ENCODE measurements at places on chromosomes 6 and 20.

- DNase-seq, result peak; percentile 64
These were observed 482 bp downstream of the DDR1 start for GRCh38 chr6:30884521-30885480.

DNA sequence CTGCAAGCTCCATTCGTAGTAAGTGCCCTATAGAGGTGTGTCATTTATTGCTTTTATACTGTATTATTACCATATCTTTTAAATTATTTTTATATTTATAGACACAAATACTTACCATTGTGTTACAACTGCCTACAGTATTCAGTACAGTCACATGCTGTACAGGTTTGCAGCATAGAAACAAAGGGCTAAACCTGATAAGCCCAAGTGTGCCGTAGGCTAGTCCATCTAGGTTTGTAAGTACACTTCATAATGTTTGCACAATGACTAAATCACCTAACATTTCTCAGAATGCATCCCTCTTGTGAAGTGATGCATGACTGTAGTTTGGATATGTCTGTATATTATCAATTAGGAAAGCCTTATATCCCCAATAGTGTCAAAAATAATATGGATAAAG lies 122.8 kb downstream of the CLVS2 start:
- DNase-seq, result no peak

DNA sequence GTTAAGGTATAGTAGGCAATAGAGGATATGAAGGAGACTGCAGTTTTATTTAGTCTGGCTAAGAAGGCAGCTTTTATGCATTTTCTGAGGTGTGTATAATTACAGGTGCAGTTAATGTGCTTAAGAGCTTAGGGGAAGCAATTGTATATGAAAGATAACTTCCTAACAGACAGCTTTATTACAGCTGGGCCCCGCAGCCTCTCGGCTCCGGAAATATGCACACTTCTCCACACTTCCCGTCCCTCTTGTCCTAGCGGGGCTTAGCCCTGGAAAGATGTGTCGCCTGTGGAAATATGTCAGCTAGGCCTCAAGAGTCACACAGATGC lies 178.4 kb upstream of the ARID1B start:
- no peak for DNase-seq

DNA sequence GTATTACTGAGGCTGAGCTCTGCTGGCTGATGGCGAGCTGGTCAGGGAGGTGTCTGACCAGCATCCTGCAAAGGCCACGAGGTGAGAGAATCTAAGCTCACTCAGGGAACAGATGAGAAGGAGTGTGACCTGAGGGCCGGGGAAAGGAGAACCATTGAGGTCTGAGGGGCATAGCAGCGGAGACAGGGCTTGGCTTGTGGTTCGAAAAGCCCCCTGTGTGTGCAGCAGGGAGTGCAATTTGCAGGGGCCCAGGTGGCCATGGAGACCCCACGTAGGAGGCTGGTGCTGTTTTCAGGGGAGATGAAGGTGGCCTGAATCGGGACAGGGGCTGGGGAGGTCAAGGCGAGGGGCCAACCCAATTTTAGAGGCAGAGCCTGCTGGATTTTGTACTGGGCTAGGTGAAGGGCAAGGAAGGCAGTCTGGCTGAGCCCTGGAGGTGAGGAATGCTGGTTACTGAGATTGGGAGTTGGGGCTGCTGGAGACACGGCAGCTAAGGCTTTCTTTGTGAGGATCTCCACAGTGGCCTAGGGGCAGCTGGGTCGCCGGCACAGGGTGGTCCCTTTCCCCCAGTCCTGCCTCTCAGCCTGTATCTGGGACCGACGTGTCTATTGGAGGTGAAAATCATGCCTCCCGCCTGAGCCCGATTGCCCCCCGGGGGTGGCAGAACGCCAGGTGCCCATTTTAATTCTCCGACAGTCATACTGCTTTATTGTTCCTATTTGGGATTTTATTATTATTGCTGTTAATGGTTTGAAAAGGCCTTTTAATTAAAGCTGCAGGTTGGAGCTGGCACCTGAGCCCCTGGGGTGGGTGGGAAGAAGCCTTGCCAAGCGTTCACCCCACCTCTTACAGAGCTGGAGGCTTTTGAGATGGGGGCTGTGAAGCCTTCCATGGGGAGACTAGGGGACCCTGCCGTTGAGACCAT lies 28.4 kb downstream of the DLGAP4 start:
- DNase-seq, result no peak

DNA sequence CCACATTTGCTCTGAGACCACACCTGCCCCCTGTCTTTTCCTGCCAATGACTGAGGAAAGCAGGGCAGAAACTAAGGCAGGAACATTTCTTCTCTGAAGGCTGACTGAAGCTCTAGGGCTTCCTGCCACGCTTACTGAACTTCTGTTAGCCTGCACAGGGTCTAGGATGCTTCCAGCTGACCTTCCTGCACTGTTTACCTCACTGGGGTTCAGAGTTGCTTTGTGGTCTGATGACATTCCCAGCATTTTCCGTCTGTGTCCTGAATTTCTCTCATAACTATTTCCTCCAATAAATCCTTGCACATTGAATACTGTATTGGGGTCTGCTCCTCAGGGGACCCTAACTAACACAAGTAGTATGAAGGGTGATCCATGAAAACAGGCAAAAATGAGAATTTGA lies 29.5 kb upstream of the HLA-A start:
- DNase-seq, result no peak

DNA sequence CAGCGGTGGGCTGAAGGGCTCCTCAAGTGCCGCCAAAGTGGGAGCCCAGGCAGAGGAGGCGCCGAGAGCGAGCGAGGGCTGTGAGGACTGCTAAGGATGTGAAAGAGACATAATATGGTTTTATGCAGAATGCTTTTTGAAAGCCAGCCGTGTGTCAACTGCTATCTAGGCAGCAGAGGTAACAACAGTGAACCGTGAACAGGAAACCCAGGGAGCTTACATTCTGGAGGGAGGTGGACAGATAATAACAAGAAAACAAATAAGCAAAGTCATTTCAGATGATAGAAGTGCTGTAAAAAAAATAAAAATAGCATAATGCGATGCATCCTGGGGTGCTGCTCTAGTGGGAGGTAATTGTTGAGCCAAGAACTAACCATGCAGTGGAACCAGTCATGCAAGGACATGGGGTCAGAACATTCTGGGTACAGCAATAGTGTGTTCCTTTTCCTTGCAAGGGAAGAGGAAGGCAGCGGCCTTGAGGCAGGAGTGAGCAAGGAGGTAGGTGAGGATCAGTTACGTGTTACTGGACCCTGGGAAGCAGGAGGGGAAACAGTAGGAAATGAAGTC lies 134.4 kb upstream of the TMEM170B start:
- no peak for DNase-seq

- DNase-seq, result no peak
These were observed 6.1 kb downstream of the SMIM28 start for GRCh38 chr6:138383776-138384175.

DNA sequence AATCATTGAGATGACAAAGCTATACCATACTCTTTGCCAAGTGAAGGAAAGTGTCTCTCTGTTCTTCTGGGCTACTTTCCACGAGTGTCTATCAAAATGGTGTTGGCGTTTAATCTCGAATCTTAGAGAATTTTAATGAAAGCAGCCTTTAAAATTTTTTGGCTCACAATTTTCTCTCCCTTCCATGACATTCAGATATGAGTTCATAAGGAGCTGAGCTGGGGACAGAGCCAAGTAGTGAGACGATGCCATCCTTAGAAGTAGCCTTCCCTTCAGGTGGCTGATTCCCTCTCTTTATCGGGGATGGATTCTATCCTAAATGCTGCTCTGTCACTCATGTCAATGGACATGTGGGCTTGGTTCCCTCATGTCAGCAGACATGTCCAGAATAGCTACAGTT lies 132.8 kb downstream of the GRM1 start:
- no peak for DNase-seq

GRCh38 chr6:26520237-26520849 lies 17.8 kb upstream of the HMGN4 start:
- DNase-seq, result peak; percentile 58

GRCh38 chr6:87340230-87340629 lies 4.4 kb upstream of the C6orf163 start:
- DNase-seq, result no peak

DNA sequence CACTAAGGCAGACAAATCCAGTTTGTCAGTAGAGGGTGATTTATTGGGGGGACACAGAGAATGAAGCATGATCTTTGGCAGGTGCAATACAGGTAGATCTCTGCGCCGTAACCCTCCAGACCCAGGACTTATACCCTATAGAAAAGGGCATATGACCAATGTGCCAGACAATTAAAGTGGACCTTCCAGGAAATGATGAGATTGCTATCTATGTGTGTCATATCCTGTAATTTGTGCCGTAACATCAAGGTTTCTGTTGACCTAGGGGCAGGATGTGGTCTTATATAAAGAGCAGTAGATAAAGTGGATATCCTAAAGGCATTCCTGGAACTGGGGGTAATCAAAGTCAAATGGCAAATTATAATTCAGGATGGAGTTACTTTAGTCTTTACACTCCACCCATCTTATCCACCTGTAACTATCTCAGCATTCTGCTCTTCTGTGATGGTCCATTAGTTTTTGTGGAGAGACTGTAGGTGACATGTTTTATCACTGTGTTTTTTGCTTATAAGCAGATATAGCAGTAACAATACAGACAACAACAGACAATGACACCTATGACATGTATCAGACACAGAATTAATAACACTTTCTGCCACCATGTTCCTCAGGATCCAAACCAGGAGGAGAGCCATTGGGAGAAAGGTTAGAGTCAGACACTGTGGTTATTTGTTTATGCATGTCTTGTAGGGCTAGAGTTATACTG lies 43.1 kb upstream of the ZNF337 start:
- DNase-seq, result no peak

DNA sequence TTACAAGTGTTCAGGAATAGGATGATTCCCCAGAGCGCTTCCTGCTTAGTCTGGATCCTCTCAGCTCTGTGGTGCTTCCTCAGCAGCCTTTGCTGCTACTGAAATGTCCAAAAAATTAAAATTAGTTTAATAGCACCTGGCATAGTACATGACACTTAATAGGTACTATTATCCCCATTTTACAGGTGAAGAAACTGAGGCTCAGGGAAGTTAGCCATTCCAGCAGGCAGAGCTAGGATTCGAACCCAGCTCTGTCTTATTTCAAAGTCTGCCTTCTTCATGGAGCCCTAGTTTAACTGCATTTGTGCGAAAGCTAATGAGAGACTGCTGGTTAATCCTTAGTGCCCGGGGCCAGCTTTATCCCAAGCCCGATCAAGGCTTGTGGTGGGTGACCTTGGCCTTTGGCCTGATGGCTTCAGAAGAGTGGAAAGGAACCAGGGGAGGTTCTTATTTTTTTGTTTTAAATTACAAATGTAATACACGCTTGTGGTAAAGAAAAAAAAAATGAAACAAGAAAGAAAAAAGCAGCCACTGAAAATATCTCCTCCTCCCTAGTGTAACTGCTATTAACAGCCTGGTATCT lies 30.1 kb downstream of the TOX2 start:
- no peak for DNase-seq

DNA sequence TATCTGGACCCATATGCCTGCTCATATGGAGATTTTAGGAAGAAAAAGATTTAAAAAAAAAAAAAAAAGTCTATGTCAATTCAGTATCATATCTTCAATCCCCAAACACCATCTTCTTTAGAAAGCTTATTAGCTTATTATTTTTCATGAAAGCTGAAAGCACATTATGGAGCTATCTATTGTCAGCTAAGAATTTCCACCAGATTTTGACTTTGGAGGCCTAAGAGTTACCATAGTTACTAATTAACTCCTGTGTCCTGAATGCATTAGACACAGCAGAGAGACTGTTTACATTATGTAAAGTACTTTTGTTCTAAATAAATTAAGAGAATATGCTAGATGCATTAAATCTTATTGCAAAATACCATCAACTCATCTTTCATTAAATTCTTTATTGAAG lies 255.5 kb upstream of the NRSN1 start:
- DNase-seq, result no peak

DNA sequence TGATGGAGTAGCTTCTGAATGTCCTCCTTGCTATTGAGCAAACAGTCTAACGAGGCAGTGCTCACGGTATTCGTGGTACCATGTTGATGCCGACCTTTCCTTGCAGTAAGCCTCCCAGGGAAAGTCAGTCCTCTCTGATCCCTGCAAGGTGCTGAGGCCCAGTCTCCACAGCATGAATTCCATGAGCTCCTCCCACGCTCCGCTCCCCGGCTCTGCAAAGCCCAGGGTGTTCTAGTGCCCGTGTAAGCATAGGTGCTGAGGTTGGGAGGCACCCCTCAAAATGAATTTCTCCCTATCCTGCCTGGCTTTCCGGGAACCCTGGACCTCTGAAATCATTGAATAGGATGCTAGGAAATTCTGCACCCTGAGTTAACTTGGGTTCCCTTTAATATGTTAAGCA lies 251.0 kb downstream of the TAF4 start:
- DNase-seq, result no peak

DNA sequence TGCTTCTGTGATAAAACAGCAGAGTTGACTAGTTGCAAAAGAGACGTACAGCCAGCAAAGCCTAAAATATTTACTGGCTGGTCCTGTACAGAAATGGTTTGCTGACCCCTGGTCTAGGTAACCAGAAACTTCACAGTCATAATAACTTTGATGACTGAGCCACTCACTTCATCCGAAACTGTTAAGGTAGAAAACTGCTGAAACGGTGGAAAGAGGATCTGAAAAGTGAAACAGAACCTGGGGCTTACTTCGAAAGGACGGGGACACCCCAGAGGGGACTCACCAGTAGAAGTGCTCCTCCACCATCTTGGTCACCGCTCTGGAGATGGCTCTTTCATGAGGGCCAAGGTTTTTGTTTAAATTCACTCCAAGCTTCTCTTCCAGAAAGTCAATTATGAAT lies 16.4 kb downstream of the FAXC start:
- DNase-seq, result no peak

DNA sequence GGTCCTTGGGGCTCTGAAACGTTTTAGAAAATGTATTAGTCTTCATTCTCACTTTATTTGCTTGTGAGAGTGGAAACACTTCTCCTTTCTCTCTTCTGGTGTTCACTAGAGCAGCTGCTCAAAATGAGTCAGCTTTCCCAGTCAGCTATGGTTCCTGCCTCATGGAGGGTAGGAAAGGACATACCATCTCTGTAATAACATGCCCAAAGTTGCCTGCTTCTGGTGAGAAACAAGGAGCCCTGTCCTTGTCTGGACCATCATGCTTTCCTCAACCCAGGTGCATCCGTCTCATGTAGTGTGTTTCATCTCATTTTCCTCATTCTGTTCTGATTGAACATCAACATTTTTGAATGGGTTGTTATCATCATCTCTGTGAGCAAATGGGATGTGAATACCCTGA lies 17.1 kb upstream of the TINAG start:
- DNase-seq, result no peak
